ENCODE measurements at places on chromosomes 16 and 17.

- no peak for DNase-seq
These were observed 11.1 kb downstream of the CRYBA1 start for GRCh38 chr17:29257756-29258155.

DNA sequence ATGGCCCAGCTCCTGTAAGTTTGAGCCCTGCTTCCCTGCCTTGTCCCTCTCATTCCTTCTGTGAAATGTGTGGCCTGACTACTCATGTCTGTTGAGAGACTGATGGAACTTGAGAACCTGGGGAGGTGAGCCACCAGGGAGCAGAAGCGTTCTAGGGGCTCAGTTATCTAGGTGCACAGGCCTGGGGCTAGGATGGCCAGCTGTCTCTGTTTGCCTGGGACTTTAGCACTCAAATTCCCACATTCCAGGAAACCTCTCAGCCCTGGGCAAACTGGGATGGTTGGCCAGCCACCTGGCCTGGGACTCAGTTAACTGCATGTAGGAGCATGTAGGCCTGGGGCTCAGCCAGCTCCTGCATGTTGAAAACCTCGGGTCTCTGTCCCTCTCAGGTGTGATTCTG is 9.3 kb upstream of the EPN3 start:
- no peak for DNase-seq

DNA sequence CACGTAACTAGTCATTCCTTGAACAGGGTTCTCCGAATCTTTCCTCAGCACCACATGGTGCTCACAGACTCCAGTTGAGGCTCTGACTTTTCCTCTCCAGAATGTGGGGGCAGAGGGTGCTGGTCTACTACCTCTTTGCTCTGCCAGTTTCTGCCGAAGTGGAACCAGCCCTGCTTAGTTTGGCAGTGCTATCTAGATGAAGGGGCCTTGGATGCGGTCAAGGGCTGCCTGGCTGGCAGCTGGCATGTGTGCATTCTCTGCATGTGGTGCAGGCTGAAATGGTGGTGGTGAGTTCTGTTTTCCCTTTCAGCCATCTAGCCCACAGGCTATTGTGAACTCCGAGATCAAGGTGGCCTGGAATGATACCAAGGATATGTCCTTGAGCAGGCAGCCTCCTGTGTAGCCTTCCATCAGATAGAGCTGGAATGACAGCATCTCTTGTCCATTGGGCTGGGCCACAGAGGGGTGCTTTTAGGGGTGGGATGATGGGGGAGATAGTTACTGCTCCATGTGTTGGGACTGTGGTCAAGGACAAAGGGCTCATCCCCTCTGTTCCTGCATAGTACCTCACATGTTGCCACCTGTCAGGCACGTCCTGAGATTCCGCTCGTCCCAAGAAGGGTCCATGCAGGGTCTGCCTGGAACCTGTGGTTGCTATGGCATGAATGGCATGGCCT is 2.0 kb downstream of the DYNLL2 start:
- DNase-seq = no peak

DNA sequence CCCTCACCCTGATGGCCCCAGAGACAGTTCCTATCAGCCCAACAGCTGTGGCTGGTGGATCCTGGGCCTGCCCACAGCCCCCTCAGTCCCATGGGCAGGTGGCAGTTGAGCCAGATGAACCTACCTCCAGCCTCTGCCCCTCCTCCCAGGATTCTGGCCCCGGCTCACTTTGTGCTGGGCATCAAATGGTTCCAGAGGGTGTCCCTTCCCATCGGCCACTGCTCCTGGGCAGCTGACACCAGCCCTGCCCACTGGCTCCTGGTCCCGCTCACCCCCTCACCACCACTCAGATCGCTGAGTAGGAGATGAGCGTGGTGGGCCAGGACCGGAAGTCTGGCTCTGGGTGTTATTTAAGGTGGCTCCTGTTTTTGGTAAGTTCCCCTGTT is 2.0 kb downstream of the TTYH2 start:
- peak; percentile 77 for DNase-seq

GRCh38 chr17:35559495-35560210 is 966 bp downstream of the SLFN14 start:
- DNase-seq = no peak

GRCh38 chr17:18319604-18320256 is 4.6 kb downstream of the SMCR8 start:
- no peak for DNase-seq

GRCh38 chr16:21617607-21618006 is 18.2 kb downstream of the METTL9 start:
- DNase-seq = no peak

- no peak for DNase-seq
These were observed 41.8 kb upstream of the AMZ2 start for GRCh38 chr17:68205808-68206720.

GRCh38 chr17:45732926-45733505 is 51.1 kb upstream of the CRHR1 start:
- DNase-seq = no peak

DNA sequence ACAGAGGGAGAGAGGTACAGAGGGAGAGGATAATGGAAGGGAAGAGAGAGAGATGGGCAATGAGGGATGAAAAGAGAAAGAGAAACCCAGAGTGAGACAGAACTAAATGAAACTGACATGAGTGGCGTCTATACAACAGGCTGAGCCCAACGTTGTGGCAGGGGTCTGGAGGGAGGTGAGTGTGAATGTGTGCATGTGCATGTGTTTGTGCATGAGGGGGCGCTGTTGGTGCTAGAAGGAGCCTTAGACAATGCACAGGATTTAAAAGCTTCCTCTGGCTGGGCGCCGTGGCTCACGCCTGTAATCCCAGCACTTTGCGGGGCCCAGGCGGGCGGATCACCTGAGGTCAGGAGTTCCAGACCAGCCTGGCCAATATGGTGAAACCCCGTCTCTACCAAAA is 454.8 kb upstream of the CDH11 start:
- no peak for DNase-seq

GRCh38 chr16:53417011-53417410 is 17.3 kb upstream of the RBL2 start:
- DNase-seq = no peak
